Gastroesophageal sphincter (tissue), 4 donors: ENCODE measurements at places on chromosomes 3 and 15. TPM values are rescaled to one million over a fixed set of nuclear protein-coding genes. Genes with fewer than 3 reads are reported as not detected.

SCAP gene
- total RNA-seq: 58.8 TPM

STRC gene
- not detected for total RNA-seq

CPNE4 gene
- not detected for total RNA-seq

AMT gene
- total RNA-seq: 11.4 TPM

TPRG1 gene
- 2.8 TPM for total RNA-seq

TMC3 gene
- 0.35 TPM for total RNA-seq

CAMKV gene
- total RNA-seq: not detected

EIF5A2 gene
- 11.4 TPM for total RNA-seq

RASL12 gene
- total RNA-seq: 208 TPM

TRIM71 gene
- total RNA-seq: not detected

DNA sequence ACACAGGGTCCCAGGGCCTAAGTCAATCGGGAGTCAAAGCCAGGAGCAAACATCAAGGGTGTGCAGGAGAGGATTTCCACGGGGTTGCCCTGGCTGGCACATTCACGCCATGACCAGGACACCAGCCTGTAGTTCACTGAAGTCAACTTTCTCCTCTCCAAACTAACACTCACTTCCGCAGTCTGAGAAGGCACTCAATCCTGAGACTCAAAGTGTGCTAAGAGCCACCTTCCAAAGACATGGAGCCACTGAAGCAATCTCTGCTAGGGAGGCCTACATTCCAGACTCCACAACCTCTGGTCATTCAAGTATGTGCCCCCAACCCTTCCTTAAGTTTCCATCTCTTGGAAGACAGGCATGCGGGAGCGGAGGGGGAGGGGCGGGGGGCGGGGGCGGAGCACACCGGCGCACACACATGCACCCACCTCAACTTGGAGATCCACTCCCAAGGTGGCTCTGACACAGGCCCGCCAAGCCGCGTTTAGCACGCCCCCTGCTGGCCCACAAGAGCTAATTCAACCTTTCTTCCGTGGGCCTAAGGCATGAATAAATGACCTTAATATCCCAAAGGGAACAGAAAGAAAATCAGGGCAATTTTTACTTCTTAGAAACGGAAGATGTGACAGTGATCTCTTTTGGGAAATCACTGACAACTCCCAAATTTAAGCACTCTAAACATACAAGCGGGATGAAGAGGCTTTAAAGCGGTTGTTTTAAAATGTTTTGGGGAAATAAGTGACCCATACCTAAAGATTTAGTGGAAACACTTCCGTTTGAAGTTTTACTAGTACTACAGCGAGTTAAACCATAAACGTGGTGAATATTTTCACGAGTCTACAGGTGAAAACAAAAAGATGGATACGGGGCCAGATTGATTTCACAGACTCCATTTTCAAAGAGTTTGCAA, 162.5 kb upstream of the CHRNA7 start:
- no peak for ATAC-seq

GRCh38 chr15:99114511-99115299, 9.8 kb downstream of the SYNM start:
- peak; percentile 67 for ATAC-seq

- no peak for ATAC-seq
Measured at GRCh38 chr3:69613286-69613685, 126.0 kb upstream of the MITF start.

DNA sequence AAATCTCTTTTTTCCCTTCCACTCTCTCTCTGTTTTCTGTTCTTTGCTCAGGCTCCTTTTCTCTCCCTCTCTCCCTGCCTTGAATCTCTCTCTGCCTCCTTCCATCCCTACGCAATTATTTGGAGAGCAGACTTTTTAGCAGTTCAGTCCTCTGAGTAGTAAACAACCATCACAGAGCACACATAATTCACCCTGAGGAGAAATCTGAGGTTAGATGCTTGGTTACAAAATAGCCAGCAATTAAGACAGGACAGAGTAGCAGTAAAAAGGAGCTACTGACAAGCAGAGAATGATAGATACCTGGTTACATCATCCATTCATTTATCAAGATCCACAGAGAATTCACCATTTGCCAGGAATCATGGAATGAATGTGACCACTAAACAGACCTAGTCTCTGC, 25.5 kb downstream of the SLC9A9 start:
- ATAC-seq: peak; percentile 14

GRCh38 chr3:119608405-119609000, 10.8 kb downstream of the PLA1A start:
- no peak for ATAC-seq

DNA sequence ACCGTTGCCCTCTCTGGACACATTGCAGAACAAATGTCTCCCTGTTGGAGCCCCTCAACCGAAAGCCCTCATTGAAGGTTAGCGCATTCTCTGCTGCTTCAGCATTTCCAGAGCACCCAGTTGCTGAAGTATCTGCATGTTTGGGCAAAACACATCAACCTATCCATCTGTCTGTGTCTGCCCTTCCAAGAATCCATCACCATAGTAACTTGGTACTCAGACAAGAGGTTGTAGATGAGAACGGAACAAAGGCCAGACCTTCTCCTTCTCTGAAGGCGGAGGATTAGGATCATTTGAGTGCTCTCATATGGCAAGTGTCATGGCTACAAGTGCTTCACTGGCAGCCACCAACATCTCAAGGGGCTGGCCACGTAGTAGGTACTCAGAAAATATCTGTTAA, 23.1 kb upstream of the RHO start:
- ATAC-seq: no peak

DNA sequence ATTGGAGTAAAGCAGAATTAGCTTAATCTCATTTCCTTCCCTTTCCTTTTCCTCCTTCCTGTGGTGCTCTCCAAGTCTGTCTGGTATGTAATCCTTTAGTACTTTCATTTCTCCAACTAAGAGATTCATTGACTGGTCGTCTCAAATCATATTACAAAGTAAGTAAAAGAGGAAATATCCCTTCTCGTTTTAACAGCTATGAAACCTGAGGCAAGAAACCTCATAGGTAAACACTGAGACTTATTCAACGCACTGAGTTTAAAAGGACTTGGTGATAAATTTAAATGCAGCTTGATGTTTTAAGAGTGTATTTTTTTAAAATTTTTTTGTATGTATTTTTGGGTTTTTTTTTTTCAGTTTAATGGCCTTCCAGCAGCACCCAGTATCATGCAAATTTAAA, 117.2 kb upstream of the LRRC3B start:
- ATAC-seq: no peak

- no peak for ATAC-seq
Measured at GRCh38 chr3:12489368-12489767, 5.1 kb downstream of the TSEN2 start.

- no peak for ATAC-seq
Measured at GRCh38 chr15:68445351-68445750, 13.4 kb upstream of the ITGA11 start.

GRCh38 chr15:69783211-69783610, 314.5 kb downstream of the TLE3 start:
- no peak for ATAC-seq

GRCh38 chr3:54563501-54564200, 364.2 kb downstream of the LRTM1 start:
- ATAC-seq: no peak

GRCh38 chr3:146928421-146929059, 323.4 kb upstream of the PLSCR5 start:
- ATAC-seq: no peak

DNA sequence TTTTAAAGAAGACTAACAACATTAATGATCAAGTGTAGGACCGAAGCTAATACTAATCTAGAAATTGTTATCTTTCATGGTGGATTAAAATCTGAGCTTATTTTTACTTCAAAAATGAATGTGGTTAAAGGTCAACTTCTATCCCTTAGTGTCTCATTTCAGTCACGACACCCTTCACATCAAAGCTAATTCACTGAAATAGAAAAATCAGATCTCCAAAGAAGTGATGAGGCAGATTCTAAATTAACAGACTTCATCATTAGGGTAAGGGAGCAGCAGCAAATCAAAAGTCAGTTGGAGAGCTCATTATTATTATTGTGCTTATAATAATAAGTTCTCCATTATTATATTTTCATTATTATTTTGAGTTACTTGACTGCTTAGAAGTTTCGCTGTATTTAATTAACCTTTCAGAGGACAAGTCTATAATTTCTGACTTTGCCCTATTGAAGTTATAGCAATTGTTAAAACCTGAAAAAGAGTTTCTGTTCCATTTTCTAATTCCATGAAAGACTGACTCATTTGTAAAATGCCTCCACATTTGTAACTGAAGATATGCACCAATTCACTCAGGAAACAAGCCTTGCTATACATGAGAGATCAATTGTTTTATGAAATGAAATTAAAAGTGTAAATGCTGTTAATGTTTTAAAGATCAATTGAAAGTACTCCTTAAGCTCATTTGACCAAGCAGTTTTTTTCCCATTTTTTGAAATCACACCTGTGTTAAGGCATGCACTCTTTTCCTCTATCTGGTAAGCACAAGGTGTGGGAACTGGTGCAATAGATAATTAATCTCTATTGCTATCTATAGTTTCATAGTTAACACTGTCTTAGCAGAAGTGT, 23.1 kb upstream of the CMC1 start:
- no peak for ATAC-seq

- no peak for ATAC-seq
Measured at GRCh38 chr3:169242708-169243513, 420.6 kb downstream of the MECOM start.

GRCh38 chr3:71407823-71408222, 175.7 kb downstream of the FOXP1 start:
- ATAC-seq: no peak

GRCh38 chr3:37924453-37924852, 62.8 kb downstream of the CTDSPL start:
- ATAC-seq: no peak

DNA sequence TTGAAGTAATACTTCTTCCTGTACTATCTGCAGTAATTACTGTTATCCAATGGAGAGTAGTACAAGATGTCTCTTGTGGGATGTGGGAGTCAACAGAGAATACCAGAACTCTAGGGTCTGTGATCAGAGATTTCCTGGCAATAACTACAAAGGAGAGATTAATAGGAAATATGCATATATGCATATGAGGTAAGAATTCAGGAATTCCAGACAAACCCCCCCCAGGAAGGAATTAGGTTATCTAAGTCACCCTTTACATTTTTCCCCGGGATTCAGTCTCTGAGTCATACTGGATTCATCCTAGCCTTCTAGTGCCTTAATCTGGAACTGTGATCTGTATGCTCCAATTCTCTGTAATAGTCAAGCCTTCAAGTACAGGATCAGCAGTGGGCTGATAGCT, 49.4 kb downstream of the GTF2E1 start:
- no peak for ATAC-seq

GRCh38 chr15:80866936-80867335, 87.8 kb downstream of the CEMIP start:
- no peak for ATAC-seq

- no peak for ATAC-seq
Measured at GRCh38 chr3:59752925-59753324, 703.1 kb upstream of the CFAP20DC start.

GRCh38 chr15:100766243-100767000, 113.2 kb upstream of the ALDH1A3 start:
- ATAC-seq: no peak

DNA sequence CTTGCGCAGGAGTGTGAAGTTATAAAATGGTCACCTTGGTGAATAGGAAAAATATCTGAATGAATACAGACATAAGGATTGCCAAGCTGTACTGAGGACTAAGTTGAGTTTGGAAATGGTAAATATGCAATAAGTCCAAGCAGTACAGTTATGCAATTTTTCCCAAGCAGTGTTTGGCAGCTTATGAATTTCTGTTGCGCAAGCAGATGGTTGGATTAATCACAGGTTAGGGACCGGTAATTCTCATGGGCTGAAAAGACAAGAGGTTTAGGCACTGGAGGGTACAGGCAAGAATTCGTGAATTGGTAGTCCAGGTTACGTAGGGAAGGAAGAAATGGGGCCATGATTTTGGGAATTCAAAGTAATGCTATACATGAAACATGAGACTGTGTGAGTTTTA, 210.3 kb downstream of the RAP2B start:
- ATAC-seq: peak; percentile 70

DNA sequence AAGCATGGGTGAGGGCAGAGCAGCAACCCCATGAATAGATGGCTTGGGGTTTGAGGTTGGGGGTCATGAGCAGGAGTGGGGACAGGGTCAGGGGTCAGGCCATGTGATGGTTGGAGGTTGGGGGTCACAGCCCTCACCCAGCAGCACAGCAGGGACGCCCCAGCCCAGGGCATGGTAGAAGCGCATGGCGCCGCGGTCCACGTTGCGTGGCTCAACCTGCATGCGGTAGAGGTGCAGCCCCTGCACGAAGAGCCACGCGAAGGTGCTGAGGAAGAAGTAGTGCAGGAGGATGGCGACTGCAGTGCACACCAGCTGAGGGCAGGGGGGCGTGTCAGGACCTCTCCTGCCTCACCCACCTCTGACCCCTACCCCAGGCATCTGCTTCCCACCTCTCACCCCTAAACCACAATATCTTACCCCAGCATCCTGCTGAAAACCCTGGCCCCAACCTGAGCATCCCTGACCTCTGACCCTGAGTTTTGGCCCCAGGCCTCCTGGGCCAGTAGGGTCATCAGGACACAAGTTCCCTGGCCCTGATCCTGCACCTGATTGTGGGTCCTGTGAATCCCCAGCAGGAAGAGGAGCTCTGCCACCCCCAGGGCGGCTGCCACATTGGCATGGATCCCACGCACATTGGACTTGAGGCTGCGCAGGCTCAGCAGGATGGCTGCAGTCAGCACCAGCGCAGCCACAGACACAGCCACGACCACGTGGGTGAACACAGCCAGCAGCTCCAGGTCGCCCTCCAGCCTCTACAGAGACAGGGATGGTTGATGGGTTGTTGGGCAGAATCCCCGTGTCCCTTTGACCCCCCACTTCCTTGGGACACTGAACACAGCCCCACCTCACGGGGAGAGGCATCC, 9.9 kb upstream of the SLC26A6 start:
- ATAC-seq: no peak

DNA sequence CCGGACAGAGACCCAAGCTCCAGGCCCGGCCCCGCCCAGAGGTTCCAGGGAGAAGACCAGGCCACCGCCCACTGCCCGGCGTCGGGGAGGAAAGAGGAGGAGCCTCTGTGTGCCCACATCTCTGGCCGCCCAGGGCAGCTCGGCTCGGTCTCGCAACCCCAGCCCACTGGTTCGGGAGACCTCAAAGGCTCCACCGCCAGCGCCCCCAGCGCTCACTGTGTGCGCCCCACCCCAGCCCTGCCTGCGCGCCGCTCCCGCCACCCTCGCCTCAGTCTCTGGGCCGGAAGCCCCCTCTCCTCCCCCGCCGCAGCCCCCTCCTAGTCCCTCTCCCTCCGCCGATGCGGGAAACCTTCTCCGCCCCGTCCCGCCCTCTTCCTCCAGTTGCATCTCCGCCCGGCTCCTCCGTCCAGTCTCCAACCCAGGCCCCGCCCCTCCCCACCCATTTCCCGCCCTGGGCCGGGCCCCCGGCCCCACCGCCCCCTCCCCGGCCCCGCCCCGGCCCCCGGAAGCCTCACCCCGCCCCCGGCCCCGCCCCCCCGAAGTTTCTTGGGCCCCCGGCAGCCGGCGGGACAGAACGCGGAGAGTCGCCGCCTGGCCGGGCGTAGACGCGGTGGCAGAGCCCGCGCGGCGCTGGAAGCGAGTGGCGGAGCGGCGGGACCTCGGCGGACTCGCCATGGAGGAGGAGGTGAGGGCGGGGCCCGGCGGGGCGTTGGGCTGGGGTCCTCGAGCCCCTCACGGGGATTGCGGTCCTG, at the start of gene PLEKHO2:
Gene PLEKHO2 (plus strand): TSS at position 572 of the 752 bp plus-strand sequence. CDS start 102 bp downstream, at position 674.
- peak; percentile 93 for ATAC-seq

- ATAC-seq: no peak
Measured at GRCh38 chr3:131795390-131796090, 239.3 kb downstream of the CPNE4 start.
